ENCODE measurements at places on chromosomes 3 and 15. TPM values are rescaled to one million over a fixed set of nuclear protein-coding genes. Genes with fewer than 3 reads are reported as not detected.

The PLA2G4D gene
- 0.07 TPM for total RNA-seq

The COL6A5 gene
- not detected for total RNA-seq

The ISLR2 gene
- total RNA-seq, result under 0.01 TPM

The TXNRD3 gene
- total RNA-seq, result 9.5 TPM

The NDUFB5 gene
- 116 TPM for total RNA-seq

The RASSF1 gene
- total RNA-seq, result 19.8 TPM

The IL12A gene
- 0.43 TPM for total RNA-seq

The DLEC1 gene
- total RNA-seq, result under 0.01 TPM

The SLC12A1 gene
- total RNA-seq, result not detected

The TM4SF1 gene
- 121 TPM for total RNA-seq

The ARNT2 gene
- total RNA-seq, result 0.50 TPM

The LRRC2 gene
- 0.36 TPM for total RNA-seq

The EPHB1 gene
- 0.07 TPM for total RNA-seq

The TGM4 gene
- 0.34 TPM for total RNA-seq

The SLC28A1 gene
- total RNA-seq, result not detected

The PTH1R gene
- not detected for total RNA-seq

The SERINC4 gene
- total RNA-seq, result not detected

The XCR1 gene
- not detected for total RNA-seq

The GPR27 gene
- 1.6 TPM for total RNA-seq
